ENCODE measurements at places on chromosomes 11 and 22. TPM values are rescaled to one million over a fixed set of nuclear protein-coding genes. Genes with fewer than 3 reads are reported as not detected.

The KCNJ11 gene
- 3.8 TPM for polyA plus RNA-seq

The FXYD6 gene
- polyA plus RNA-seq, result 151 TPM

DNA sequence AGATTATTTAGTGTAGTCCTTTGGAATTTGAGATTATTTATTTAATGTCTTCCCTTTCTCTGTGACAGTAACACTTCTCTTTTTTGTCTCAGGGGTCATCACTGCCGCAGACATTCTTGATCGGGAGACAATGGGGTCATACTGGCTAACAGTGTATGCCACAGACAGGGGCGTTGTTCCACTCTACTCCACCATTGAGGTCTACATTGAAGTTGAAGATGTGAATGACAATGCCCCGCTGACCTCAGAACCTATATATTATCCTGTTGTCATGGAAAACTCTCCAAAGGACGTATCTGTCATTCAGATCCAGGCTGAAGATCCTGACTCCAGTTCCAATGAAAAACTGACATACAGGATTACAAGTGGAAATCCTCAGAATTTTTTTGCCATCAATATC is 299.9 kb downstream of the FAT3 start:
- H3K27me3 ChIP-seq, result no peaks in the 10 kb centered on the region
- H3K4me3 ChIP-seq, result no peak overlapping the region
- no peaks in the 10 kb centered on the region for H3K4me1 ChIP-seq
- H3K27ac ChIP-seq, result no peak overlapping the region

DNA sequence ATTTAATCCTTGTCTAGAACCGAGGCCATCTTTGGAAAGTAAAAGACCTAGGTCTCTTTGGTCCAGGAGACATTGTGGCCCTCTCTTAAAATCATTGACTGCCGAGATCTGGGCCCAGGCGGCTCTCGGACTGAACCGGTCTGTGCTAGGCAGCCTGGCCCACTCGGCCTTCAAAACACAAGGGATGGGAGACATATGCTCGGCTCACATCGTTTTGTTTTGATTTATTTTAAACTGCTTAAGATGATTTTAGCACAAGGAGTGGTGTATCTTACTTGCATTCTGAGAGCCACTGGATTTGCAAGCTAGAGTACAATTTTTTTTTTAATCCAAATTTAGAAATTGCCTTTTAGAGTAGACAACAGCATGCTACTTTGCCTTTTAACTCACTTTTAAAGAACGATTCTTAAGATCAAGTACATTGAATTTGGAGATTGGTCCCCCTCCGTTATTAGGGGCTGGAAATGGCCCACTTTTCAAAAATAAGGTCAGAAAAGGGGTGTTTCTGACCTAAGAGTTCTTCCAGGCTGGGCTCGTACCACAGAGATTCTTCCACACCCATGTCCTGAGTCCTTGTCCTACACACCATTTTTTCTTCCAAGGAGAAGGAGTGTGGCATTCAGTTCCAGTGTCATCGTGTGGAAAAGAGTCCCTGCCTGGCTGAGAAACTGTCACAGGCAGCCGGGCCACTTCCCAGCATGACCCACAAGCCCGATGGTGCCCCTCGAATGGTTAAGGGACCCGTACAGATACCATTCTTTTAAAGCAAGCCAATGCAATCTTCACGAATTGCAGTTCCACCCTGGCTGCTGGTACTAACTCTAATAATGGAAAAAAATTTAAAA is 80.5 kb upstream of the WNT7B start:
- H3K36me3 ChIP-seq, result no peaks in the 10 kb centered on the region
- DNase-seq, result no peak
- no peak overlapping the region for H3K27ac ChIP-seq
- H3K27me3 ChIP-seq, result peaks cover 38% of the 10 kb centered on the region
- H3K4me1 ChIP-seq, result peaks cover 3% of the 10 kb centered on the region
- no peak overlapping the region for H3K4me3 ChIP-seq

DNA sequence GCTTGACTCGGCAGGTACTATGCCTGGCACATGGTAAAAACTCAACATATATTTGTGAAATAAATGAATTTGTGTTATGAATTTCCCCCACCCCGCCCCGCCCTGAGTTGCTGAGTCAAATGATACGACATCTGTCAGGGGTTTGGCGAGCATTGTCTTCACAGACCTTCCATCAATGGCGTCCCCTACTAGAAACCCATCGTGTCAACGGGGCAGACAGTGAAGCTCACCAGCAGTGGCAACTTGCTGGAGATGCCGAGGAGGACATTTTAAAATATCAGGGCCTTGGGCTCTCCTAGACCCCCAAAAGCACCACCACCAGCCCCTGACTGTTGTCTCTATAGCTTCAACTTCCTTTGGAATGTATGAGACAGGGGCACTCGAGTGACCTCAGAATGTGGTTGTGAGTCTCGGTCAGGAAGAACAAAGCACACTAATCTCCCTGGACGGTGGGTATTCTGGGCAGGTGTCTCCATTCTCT is 761 bp upstream of the NXF1 start:
- peaks cover 10% of the 10 kb centered on the region for H3K36me3 ChIP-seq
- DNase-seq, result no peak
- 0 out of 2 replicates have a peak, but pooled peaks cover 2% of the 10 kb centered on the region for H3K4me1 ChIP-seq
- peak overlapping the region; percentile 66 for H3K4me3 ChIP-seq
- 0 out of 2 replicates have a peak overlapping the region, but pooled peaks have one; percentile 48 for H3K27ac ChIP-seq

- DNase-seq, result no peak
- no peaks in the 10 kb centered on the region for H3K27me3 ChIP-seq
- H3K4me1 ChIP-seq, result no peaks in the 10 kb centered on the region
- H3K27ac ChIP-seq, result no peak overlapping the region
- no peaks in the 10 kb centered on the region for H3K36me3 ChIP-seq
- no peak overlapping the region for H3K4me3 ChIP-seq
Observed at GRCh38 chr11:29353833-29354232, 663.0 kb downstream of the KCNA4 start.

DNA sequence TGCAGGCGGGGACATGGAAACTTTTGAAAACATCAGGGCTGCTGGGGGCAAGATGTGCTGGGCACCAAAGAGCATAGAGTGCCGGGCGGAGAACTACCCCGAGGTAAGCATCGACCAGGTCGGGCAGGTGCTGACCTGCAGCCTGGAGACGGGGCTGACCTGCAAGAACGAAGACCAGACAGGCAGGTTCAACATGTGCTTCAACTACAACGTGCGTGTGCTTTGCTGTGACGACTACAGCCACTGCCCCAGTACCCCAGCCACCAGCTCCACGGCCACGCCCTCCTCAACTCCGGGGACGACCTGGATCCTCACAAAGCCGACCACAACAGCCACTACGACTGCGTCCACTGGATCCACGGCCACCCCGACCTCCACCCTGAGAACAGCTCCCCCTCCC is 19.4 kb downstream of the MUC5B start:
- no peak overlapping the region for H3K4me3 ChIP-seq
- no peak for DNase-seq
- H3K27ac ChIP-seq, result no peak overlapping the region
- no peaks in the 10 kb centered on the region for H3K4me1 ChIP-seq
- H3K27me3 ChIP-seq, result no peaks in the 10 kb centered on the region
- H3K36me3 ChIP-seq, result no peaks in the 10 kb centered on the region

Measured in H1 (cell line).